NCI-H2081 (cell line): ENCODE measurements at places on chromosomes 6 and 20.

DNA sequence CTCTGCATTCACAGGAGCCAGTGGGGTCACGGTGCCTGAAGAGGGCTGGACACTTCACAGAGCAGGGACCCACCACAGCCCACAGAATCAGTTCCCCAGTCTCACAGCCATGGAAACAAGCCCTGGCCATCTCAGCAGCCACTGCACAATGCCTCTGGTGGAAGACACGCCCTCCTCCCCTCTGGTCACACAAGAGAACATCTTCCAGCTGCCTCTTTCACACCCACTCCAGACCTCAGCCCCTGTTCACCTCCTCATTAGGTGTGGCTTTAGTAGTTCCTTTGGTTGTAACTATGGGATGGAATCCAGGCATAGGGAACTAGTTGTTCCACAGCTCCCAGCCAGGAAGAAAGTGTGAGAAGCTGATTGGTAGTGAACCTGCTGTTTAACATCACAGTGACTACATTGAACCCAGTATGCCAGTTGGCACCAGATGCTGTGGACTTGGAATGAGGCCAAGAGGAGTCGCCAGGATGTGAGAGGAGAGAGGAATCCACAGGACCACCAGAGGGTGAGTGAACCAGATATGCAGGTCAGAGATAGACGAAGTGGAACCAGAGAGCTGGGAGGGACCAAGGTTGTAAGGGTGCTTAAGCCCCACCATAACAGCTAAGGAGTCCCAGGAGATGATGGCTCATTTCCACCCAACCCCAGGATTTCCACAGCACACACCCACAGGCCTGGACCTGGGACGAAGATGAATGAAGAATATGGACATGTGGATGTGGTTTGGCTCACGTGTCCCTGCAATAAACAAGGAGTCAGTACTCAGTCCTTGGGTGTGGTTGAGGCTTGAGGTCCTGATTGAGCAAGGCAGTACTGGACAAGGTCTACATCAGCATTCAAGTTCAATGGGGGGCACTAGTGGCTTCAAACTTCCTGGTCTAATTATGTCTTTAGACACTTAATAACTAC, 8.8 kb upstream of the BTN3A3 start:
- DNase-seq: no peak

DNA sequence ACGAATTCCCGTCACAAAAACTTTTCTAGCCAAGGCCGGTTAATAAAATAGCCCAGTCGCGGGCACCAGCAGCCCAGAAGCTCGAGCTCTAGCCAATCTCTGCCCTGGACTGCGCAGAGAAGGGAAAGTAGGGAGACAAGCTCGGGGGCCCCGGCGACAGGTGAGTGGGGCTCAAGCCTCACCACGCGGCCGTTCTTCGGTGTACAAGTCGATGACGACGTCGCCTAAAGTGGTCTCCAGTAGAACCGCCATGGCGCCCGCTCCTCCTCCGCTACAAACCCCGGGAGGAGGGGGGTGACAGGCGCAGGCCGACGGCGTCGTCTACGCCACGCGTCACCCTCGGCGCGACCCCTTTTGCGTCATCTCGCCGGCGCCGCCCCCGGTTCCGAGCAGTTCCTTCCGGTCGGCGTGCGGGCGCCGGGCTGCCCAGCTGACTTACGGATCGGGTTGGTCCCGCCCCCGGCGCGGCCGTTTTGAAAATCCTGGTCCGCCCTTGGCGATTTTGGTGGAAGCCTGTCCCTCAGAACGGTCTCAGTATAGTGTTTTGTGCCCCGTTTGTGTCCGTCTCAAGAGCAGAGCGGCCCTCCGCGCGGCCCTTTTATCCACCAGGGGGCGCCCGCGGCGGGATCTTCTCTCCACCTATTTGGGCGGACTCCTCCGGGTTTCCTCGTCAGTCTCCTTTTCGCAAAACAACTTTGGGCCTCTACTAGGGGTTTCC, at the start of gene PPIL4:
PPIL4 (minus strand) TSS at position 290 of the 718 bp plus-strand sequence; CDS start at position 252, 38 bp downstream.
- peak; percentile 90 for DNase-seq

- DNase-seq: no peak
Observed at GRCh38 chr20:38842558-38842981, 37.1 kb downstream of the PPP1R16B start.

DNA sequence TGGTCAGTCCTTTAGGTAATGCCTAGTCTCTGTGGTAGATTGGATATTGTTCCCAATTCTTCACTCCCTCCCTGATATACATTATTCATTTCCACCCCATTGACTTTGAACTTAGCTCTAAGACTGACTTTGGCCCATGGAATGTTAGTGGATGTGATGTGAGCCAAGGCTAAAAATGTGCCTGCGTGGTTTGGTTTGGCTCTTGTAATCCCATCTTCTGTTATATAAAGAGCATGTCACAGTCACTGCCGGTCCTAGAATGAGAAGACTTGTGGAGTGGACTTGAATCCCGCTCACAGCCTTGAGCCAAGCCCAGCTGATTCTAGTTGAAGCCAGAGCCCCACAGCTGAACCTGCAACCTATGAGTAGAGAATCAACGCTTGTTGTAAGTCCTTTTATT, 23.6 kb upstream of the DNAAF9 start:
- DNase-seq: no peak

DNA sequence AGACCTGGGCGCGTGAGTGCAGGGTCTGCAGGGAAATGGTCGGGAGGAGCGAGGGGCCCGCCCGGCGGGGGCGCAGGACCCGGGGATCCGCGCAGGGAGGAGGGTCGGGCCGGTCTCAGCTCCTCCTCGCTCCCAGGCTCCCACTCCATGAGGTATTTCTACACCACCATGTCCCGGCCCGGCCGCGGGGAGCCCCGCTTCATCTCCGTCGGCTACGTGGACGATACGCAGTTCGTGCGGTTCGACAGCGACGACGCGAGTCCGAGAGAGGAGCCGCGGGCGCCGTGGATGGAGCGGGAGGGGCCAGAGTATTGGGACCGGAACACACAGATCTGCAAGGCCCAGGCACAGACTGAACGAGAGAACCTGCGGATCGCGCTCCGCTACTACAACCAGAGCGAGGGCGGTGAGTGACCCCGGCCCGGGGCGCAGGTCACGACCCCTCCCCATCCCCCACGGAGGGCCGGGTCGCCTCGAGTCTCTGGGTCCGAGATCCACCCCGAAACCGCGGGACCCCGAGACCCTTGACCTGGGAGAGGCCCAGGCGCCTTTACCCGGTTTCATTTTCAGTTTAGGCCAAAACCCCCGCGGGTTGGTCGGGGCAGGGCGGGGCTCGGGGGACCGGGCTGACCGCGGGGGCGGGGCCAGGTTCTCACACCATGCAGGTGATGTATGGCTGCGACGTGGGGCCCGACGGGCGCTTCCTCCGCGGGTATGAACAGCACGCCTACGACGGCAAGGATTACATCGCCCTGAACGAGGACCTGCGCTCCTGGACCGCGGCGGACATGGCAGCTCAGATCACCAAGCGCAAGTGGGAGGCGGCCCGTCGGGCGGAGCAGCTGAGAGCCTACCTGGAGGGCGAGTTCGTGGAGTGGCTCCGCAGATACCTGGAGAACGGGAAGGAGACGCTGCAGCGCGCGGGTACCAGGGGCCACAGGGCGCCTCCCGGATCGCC, 54.2 kb upstream of the HLA-A start:
- DNase-seq: no peak

GRCh38 chr6:96542702-96543101, 20.2 kb upstream of the FHL5 start:
- no peak for DNase-seq

DNA sequence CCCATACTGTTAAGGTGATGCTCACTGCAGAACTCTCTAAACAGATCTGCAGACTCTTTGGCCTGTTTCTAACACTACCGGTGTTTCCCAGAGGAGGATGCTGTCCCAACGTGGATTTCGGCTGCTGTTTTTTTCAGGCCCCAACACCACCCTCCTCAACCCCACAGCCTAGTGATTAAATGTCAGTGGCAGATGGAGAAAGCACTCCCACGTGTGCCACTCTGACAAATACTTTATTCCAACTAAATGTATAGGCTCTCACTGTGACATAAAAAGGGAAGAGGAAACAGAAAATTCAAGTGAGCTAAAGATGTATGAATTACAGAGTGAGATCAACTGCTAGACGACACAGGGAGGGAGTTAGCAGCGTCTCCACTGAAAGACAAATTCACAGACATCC, 3.6 kb downstream of the TBC1D20 start:
- DNase-seq: no peak

- peak; percentile 14 for DNase-seq
Observed at GRCh38 chr20:51562332-51563173, 20.0 kb upstream of the NFATC2 start.

DNA sequence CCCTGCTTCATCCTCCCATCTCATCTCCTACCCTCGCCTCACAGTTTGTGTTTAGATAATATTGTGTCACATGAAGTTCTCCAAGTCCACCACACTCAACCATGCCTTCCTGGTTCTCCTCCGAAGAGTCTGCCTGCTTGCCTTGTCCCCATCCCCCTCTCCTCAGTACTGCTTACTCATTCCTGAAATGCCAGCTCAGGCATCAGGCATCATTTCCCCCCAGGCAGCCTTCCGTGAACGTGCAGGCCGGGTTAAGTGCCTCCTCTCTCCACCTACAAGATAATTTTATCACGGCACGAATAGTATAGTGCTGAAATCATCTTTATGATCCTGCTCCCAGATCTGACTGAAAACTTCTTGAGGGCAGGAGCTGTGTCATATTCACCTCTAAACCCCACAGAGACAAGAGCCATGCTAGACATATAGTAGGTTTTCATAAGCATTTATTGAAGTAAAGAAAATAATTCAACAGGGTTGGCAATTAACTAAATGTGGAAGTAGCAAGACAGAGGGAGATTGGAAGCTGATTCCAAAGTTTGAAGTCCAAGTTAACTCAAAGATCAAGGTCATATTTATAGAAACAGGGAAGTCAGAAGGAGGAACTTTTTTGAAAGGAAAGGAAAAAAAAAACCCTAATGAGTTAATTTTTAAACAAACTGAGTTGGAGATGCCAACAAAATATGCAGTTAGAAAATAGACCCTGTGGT, 48.7 kb upstream of the BMP2 start:
- DNase-seq: no peak

DNA sequence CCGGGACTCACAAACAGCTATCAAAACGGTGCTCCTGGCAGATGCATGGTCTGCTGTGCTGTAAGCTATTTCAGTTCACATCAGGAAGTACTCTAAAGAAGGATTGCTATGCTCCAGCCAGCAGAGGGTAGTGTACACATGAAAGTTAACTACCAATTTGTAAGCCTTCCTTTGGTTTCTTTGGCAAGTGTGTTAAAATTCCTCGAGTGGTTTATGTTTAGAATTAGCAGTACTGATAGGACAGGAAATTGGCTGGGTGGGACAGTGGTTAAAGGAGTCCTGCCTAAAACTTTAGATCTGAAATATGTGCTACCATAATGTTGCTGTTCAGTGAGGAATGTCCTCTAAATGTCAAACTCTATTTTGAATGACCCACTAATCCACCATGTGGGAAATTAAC, 47.4 kb downstream of the TRMT11 start:
- peak; percentile 46 for DNase-seq

DNA sequence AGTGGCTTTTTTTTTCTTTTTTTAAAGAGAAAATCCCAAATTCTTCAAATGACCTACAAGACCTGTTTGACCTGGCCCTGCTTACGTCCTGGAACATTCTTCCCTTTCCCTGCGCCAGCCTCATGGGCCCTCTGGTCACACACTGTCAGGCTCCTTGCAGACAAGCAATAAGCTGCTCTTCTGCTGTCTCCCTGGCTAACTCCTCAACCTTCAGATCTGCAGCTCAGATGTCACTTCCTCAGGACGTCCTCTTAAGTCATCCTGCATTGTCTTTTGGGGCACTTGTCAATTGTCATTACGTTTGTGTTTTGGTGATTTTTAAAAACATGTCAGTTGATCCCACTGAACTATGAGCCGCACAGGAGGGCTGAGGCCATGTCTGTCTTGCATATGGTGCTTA, 28.9 kb upstream of the SLC35D3 start:
- DNase-seq: no peak

DNA sequence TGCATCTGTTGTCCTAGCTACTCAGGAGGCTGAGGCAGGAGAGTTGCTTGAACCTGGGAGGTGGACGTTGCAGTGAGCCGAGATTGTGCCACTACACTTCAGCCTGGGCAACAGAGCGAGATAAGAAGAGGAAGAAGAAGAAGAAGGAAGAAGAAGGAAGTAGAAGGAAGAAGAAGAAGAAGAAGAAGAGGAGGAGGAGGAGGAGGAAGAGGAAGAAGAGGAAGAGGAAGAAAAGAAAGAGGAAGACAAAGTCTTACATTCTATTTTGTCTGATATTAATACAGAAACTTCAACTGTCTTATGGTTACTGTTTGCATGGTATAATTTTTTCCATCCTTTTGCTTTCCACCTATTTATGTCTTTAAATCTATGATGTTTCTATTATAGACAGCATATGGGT, 7.2 kb upstream of the NELFCD start:
- no peak for DNase-seq

GRCh38 chr6:26197636-26197932, 110.4 kb downstream of the HFE start:
- DNase-seq: no peak

DNA sequence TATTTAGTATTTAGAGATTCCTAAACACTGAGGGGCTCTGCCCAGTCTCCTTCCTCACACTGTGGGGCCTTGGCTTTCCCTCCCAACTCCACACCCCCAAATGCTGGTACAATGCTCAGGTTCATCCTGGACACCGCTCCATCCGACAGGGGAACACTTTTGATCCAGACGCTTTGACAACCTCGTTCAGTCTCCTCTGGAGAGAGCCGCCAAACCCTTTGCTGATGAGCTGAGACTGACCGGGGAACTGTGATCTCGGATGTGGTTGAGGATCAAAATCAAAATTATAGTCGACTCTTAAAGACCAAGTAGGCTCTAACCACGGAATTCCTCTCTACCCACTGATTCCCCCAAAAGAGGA, 38.8 kb upstream of the HLA-E start:
- DNase-seq: no peak

GRCh38 chr6:21133901-21134300, 459.6 kb upstream of the SOX4 start:
- DNase-seq: no peak
